Left lung (tissue), 14 donors: ENCODE measurements at places on chromosomes 1 and 21.
A peak's percentile ranks its signal among the peaks of the same experiment; 100 is the strongest.

DNA sequence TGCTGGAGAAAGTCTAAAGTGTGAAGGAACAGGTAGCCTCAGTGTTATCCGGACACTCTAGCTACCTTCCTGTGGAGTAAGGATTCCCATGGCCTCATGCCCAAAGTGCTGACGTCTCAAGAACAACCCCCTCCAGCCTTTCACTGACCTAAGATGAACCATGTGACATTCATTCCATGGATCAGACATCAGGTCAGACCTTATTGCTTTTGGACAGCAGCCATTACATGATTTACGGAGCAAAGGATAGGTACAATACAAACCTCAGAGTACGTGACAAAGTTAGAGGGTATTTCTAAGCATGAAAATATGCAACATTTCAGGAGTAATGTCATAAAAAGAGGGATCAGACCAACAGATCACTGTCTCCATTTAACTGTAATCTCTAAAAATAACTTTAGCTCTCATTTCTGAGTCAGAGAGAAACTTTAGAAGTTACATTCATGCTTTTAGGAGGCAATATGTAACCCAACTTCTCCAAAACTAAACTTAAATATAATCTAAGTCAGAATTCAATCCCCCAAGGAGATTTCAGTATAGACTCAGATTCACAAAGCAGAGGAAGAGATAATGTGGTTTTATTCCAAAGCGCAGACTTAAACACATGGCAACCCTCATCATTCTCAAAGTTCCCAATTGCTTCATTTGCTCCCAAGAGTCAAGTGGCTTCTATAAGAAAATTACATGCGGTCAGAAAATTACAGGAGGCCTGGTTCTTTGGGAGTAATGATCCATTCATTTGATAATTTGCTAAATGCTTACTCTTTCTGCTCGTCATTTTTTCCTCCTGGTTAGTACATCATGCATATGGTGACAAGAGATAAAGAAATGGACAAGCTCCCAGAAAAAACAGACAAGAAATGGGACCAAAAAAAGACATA is 280.4 kb downstream of the SETD4 start:
- no peak for DNase-seq

- DNase-seq, result no peak
These were observed 44.4 kb downstream of the CACHD1 start for GRCh38 chr1:64514197-64514765.

DNA sequence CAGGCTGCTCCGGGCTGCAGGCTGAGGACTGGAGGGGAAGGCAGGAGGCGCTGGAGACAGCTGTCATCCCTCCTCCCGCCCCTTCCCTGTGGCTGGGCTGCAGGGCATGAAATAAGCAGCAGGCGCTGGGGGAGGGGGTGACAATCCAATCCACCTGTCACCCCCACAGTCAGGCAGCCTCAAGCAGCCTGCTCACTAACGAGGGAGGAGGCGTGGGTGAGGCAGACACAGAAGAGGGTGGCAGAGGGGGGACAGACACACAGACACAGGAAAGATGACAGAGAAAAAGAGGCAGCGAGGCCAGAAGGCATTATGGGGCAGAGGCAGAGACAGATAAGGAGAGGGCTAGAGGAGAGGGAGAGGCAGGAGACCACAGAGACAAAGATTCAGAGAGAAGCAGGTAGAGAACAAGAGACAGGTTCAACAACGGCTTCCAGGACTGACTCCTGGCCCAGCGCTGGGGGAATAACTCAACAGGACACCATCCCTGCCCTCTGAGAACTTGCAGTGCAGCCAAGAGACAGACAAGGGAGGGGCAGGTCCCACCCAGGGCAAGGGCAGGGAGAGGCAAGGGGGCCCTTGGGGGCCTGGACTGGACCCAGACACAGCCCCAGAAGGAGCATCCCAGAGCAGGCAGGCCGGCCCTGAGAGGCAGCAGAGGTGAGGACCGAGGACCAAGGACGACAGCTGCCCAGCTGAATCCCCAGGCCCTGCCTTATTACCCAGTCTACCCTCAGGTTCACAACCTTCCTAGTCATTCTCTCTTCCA is 11.2 kb downstream of the MEF2D start:
- no peak for DNase-seq

DNA sequence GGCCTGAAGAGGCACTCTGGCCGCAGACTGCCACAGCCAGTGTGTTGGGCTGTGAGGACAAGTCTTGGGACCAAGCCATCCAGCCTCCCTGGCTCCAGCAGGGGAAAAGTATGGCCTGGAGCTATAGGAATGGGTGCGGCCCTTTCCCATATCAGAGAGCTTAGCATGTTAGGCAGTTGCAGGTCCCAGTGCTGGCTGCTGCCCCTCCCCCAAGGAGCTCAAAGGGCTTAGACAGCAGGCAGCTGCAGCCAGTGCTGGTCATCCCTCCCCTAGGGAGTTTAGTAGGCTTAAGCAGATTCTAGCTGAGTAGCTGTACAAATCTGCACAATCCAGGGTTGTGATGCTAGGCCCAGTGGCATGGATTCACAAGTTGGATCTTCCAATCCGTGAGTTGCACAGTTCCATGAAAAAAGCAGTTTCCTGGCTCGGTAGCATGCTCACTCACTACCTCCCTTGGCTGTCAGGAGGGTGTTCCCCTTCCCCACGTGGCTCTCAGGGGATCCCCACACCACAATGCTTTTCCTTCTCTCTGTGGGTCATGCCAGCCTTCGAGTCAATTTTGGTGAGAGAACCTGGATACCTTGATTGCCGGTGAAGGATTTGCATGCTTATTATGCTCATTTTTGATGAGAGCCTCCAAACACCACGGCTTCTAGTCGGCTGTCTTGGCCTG is 1490.8 kb downstream of the BRINP3 start:
- DNase-seq, result no peak

- no peak for DNase-seq
These were observed 515.3 kb upstream of the NR5A2 start for GRCh38 chr1:199512037-199512710.

- DNase-seq, result no peak
These were observed 397.4 kb downstream of the PTPRU start for GRCh38 chr1:29633771-29634170.

- no peak for DNase-seq
These were observed 32.0 kb downstream of the SUSD4 start for GRCh38 chr1:223331929-223332328.

DNA sequence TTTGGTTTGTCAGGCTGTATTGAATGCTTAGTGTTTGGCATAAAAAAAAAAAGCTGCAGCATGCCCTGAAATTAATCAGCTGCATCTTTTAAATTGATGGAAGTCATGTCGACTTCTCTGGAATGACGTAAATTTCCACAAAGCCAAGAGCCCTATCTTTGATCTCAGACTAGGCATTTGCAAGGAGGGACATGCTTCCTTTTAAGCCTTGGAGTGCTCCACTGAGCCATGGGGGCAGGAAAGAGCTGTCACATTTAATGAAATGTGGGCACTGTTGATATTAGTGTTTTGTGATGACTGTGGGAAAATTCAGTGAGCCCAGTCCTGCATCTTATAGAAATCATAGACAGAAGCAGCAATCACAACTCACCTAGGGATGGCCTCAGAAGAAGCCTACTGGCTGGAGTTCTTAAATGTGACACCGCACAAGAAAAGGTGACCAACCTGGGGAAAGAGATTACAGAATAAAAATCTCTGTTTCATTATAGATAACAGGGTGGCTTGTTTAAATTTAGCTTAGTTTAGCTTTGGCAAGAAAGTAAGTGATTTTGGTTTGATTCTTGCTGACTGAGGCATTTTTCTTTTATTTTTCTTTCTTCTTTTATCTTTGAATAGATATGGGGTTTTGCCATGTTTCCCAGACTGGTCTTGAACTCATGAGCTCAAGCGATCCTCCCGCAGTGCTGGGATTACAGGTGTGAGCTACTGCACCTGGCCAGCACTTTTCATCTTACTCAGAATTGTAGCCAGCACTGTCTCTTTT is 188.2 kb downstream of the HHAT start:
- no peak for DNase-seq

GRCh38 chr1:31043631-31044030 is 21.9 kb downstream of the PUM1 start:
- no peak for DNase-seq

DNA sequence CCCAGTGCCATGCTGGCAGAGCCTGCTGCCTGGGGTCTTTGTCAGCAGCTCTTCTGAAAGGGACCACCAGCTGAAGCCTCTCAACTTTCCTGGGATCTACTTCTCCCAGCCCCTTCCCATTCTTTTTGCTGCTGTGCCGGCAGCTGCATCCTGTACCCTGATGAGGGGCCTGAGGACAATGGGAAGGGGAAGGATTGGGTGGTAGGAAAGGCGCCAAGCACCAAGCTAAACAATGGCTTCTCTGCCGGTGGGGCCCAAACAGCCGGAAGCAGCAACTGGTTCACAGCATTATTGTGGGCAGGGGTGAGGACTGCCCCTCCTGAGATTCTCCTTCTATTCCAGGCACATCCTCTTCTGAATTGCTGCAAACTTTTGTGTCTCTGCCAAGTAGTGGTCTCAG is 5.0 kb upstream of the EFCAB14 start:
- DNase-seq, result no peak

DNA sequence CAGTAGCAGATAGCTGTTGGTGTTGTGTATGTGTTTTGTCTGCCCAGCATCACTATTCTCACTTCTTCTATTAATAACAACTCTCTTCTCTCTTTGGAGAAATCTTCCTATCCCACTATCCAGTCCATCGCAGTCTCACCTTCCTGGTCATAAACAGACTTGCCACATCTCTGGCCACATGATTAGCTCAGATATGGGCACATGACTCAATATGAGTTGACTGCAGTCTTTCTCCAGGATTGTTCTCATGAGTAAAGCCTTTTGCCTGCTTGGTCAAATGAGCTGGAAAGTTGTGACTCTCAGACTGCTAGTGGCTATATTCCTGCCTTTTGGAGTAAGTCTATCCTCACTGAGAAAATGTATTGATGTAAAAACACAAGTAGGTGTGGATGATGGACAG is 32.9 kb upstream of the TADA1 start:
- DNase-seq, result no peak

- DNase-seq, result no peak
These were observed 7.9 kb downstream of the SELE start for GRCh38 chr1:169725930-169726329.

GRCh38 chr1:236201786-236202185 is 59.4 kb downstream of the GPR137B start:
- DNase-seq, result no peak

DNA sequence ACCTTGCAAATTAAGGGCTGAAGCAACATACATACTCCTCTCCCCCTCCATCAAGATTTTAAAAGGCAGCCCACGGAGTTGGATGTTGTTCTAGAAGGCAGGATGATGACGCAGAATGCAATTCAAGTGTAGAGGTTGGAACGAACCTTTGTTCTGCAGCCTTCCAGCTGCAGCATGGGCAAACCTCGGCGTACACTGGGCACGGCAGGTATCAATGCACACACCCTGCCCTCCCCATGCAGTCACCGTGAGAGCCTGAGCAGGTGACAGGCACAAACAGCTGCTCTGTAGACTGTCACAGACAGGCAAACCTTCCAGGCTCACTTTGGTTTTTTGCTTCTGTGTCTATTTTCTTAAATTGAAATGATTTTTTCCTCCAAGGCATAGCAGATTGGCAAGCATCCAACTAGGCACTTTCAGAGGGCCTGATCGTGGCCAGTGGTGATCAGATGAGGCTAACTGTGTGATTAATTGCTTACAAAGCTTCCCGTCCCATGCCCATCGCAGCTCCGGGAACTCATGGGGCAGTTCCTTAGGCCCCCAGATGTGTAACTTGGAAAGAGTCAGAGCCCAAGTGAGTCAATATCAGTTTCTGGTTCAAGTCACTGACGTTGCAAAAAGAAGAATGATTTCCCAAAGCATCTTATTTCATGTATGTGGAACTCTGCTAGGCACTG is 82.3 kb downstream of the ITPKB start:
- no peak for DNase-seq

- DNase-seq, result peak; percentile 2
These were observed 92.0 kb downstream of the CRB1 start for GRCh38 chr1:197360068-197360467.

GRCh38 chr1:231171623-231172197 is 9.9 kb downstream of the TRIM67 start:
- no peak for DNase-seq

DNA sequence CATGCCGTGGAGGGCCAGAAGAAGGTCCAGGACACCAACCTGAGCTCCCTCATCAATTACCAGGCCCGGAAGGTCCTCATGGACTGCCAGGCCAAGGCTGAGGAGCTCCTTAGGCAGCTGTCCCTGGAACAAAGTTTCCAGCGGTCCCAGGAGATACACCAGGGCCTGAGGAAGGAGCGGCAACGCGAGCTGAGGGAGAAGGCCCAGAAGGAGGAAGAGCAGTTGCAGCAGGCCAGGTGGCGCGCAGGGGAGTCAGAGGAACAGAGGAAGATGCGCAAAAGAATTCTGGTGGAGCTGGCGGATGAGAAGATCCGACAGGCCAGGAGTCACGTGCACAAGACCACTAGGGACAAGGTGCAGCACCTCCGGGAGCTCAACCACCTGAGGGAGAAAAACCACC is 1.5 kb downstream of the CCDC185 start:
- no peak for DNase-seq

GRCh38 chr21:36630485-36631206 is 68.3 kb upstream of the SIM2 start:
- peak; percentile 19 for DNase-seq

DNA sequence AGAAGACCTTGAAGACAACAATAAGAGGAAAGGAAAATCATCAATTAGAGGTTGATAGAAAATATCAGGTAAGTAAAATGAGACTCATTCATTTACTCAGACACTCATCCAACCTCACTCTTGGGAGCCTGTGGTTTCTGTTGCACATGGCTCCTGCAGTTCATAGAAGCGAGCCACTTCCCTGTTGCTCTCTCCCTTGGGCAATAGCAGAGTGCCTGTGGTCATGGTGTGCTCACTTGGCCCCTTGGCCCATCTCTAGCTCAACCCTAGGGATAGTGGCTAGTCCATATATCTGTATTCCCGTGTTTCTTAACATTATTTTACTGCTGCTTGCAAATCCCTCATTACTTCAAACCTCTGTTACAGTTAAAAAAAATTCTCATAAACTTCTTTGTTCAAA is 368.6 kb downstream of the PTPRC start:
- no peak for DNase-seq

GRCh38 chr1:205582471-205583291 is 49.1 kb downstream of the ELK4 start:
- DNase-seq, result no peak

- DNase-seq, result peak; percentile 86
These were observed 21.6 kb upstream of the ZNF678 start for GRCh38 chr1:227541796-227542152.
